ENCODE measurements at places on chromosomes 1 and 21.

DNA sequence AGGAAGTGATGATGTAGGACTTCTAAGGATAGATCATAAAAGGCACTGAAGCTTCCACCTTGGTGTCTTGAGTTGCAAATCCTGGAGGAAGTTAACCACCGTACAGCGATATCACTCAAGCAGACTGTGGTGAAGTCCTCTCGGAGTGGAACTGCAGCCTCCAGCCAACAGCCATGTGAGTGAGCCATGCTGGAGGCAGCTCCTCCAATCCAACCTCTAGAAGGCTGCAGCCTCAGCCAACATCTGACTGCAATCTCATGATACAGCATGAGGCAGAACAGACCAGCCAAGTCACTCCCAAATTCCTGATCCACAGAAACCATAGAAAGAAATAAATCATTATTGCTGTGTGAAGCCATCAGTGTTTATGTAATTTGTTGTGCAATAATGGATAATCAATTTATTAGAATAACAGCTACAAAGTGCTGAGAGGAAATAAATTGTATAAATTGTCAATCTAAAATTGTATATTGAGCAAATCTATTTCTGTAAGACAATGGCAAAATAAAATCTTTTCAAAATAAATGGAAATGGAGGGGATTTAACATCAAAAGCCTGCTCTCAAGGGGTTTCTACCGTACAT is 65.0 kb downstream of the PRSS38 start:
- no peak for DNase-seq

- no peak for DNase-seq
Measured at GRCh38 chr1:34770891-34771504, 10.0 kb upstream of the GJB3 start.

DNA sequence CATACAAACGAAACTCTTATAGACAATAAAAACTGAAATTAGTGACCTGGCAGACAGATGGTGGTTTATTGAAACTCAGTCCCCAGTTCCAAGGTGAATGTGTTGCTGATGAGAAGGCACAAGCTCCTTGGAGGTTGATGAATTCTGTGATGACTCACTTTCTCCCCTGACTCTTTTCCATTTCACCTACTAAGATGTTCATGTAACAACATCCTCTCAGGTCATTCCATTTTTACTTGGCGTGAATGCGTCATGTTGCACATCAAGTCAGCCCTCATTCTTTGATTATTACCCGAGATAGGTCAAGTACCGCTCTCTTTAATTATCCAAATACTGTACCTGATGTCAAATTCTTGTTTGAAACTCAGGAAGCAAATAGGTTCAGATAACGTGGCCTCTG is 10.1 kb upstream of the IL10RB start:
- no peak for DNase-seq

GRCh38 chr1:54172614-54173599 is 20.1 kb upstream of the CDCP2 start:
- no peak for DNase-seq

DNA sequence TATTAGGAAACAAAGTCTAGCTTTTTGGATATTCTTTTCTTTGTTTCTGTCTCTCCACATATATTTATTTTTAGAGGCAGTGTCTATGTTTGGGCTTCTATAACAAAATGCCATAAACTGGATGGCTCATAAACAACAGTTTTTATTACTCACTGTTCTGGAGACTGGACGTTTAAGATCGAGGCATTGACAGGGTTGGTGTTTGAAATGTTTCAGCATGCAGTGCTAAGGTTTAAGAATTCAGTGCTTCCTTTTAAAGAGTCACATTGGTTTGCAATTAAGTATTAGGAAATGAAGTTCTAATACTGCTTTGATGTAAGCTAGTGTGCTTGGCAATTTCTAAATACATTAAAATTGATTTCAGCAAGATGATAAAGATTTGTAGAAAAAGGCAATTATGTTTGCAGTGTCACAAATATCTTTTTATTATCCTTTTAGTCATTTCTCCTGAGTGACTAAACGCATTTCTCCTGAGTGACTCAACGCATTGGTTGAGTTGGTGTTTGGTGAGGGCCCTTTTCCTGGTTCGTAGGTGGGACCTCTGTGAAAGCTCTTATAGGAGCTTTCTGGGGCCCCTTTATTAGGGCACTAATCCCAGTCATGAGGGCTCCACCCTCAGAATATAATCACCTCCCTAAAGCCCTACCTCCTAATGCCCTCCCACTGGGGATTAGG is 317.0 kb downstream of the USP25 start:
- no peak for DNase-seq

DNA sequence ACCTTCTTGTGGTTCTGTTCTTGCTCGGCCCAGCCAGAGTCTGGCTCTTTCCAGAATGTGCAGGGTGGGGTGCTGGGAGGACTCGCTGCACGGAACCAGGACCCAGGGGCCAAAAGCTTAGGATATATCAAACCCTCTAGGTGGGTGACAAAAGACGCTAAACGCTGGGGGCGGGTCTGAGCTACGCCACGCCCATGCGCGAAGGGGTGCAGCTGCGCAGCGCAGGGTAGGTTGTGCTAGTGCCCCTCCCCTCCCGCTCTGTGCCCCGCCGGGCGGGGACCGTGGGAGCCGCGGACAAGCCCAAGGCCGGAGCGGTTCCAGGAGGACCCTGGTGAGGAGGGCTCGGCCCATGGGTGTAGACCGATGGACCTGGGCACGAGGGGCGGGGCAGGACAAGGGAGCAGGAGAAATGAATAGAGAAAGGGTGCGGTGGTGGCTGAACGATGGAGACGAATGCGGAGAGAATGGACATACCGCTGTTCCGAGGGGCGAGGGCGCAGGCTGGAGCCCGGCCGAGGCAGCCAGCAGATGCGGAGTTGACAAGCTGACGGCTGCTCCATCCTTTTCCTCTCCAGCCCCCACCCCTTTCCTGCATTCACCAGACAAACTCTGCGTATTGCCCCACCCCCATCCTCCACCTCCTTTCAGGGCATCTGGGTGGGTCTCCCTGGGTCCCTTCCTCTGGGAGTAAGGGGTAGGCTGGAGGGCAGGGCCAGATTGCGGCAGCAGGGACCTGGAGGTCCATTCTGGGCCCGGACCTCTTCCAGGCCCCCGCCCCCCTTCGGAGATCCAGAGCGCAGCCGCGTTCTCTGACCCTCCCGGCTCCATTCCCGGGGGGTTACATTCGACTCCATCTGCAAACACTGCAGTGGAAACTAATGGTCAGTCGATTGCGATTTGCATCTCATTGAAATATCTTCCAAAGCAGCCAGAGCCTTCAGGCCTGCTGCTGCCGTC is at the start of gene RUSC1:
RUSC1 (plus strand) TSS at position 234 of the 957 bp plus-strand sequence. CDS start 880 bp downstream, outside the sequence.
- DNase-seq: no peak

DNA sequence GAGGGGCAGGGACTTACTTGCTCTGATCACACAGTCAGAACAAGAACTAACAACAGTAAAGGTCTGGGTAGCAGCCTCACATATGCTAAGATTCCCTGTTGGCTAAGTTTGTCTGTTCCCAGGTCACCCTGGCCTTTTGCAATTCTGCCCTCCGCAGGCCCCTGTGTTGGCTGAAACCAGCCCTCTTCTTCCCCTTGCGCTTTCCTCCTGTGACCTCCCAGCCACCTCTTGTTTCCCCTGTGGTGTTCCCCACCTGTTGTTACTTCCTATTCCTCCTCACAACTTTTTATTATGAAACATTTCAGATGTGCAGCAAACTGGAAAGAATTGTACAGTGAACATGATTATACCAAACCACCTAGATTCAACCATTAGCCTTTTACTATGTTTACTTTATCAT is 23.4 kb downstream of the MAPKAPK2 start:
- DNase-seq: no peak

GRCh38 chr1:29757866-29758780 is 521.8 kb downstream of the PTPRU start:
- DNase-seq: no peak

DNA sequence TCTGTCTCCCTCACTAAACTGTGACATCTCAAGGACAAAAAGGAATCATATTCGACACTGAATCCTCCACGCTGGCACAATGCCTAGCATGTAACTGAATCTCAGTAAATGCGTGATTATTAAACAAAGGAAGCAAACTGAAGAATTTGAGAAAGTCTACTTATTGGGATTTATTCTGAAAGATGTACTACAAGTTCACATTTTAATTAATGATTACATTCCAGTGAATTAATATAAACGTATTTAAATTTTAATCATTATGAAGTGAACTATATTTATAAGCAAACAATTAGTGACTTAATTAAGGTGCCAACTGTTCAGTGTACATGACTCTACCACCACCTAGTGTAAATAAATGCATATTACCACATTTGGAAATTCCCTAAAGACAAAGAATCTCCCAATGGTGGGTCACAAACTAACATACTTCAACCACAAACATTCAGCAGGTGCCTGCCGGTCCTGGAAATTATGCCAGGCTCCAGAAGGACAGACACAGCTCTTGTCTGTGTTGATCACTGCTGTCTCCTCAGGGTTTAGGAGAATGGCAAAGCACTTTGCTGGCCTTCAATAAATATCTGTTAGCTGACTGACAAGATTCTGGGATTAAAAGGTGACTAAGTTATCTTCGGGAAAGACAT is 56.3 kb downstream of the SMYD3 start:
- DNase-seq: no peak

GRCh38 chr1:152052606-152053005 is 15.8 kb upstream of the S100A11 start:
- no peak for DNase-seq

- no peak for DNase-seq
Measured at GRCh38 chr1:27593678-27594563, 10.0 kb downstream of the AHDC1 start.

GRCh38 chr1:61606448-61607312 is 118.3 kb downstream of the TM2D1 start:
- DNase-seq: no peak

- no peak for DNase-seq
Measured at GRCh38 chr1:246923482-246923881, 8.3 kb downstream of the AHCTF1 start.

GRCh38 chr1:66831529-66832239 is 30.6 kb upstream of the INSL5 start:
- no peak for DNase-seq

DNA sequence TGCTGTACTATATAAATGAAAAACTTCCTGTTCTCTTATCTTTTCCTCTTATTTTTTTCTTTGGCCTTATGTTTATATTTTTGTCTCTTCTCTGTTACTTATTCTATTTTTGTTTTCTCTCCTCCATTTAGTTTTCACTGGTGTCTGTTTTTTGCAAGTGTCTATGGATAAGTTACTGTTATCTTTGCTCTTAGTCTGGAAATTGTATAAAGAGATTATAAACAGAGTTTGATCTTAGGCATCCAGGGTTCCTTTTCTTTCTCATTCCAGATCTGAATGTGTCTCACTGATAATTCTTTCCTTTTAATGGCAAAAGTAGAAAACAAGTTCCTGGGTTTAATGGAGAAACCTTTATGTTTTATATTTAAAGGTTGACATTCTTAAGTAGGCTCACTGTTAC is 34.5 kb downstream of the MAN1A2 start:
- DNase-seq: no peak

GRCh38 chr1:197180252-197180878 is 33.9 kb upstream of the ASPM start:
- DNase-seq: no peak

GRCh38 chr1:2112280-2112701 is 62.1 kb downstream of the PRKCZ start:
- DNase-seq: no peak

GRCh38 chr1:18923756-18924211 is 21.4 kb upstream of the ALDH4A1 start:
- DNase-seq: no peak

DNA sequence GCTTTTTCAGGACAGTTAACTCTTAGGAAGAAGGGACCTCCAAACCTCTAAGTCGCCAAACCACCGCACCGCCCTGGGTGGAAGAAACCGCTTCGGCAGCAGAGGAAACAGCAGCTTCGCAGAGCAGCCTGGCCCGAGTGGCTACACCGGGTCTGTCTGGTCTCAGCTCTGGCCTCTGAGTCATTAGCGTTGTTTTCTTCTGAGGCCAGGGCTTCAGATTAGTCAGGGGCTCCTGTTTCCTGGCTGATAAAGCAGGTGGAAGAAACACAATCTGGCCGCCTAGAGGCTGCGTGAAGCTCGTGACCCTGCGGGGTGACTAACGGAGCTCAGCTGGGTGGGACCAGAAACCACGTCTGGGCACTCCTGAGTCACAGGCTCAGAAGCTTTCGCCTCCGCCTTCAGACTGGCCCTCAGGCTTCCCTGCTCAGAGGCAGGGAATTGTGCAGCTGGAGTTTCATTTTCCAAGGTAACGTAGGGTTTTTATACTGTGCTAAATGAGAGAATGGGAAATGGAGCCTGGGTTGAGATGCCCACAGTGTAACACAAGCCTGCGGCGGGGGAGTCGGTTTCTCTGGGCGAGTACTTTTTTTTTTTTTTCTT is 44.9 kb downstream of the CHAF1B start:
- DNase-seq: no peak

DNA sequence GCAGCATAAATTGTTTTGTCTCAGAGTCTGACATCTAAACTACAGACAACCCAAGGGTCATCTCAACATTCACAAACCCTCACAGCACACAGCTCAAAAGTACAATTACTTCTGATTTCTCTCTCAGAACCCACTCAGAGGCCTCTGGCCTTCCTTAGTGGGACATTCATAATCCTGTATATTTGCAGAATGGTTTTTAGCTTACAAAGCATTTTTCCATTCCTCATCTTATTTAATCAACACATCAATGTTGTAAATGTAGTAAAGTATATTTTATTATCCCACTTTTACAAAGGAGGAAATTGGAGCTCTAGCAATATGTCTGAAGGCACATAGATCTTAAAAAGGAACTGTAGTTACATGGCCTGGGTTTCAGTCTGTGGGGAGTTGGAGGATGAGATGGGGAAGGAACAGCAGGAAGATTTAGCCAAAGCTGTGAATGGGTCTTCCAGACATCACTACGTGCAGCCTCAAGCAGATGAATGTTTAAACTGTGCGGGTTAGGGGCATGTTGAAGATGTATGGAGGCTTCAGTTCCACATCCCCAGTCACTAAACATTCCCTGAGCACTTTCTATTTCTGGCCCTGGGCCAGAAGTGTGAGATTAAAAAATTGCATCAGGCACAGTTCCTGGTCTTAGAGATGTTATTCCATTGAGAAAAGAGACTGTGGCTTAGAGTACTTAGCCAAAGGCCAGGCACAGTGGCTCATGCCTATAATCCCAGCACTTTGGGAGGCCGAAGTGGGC is 13.3 kb downstream of the AKNAD1 start:
- no peak for DNase-seq

Data from cortex of kidney (tissue), 1 donor.